ENCODE measurements at places on chromosomes 5 and 9. TPM values are rescaled to one million over a fixed set of nuclear protein-coding genes. Genes with fewer than 3 reads are reported as not detected.

- DNase-seq = no peak
These were observed 20.4 kb upstream of the PAPPA start for GRCh38 chr9:116133163-116133562.

Gene NUDT2
- total RNA-seq = 18.7 TPM

DNA sequence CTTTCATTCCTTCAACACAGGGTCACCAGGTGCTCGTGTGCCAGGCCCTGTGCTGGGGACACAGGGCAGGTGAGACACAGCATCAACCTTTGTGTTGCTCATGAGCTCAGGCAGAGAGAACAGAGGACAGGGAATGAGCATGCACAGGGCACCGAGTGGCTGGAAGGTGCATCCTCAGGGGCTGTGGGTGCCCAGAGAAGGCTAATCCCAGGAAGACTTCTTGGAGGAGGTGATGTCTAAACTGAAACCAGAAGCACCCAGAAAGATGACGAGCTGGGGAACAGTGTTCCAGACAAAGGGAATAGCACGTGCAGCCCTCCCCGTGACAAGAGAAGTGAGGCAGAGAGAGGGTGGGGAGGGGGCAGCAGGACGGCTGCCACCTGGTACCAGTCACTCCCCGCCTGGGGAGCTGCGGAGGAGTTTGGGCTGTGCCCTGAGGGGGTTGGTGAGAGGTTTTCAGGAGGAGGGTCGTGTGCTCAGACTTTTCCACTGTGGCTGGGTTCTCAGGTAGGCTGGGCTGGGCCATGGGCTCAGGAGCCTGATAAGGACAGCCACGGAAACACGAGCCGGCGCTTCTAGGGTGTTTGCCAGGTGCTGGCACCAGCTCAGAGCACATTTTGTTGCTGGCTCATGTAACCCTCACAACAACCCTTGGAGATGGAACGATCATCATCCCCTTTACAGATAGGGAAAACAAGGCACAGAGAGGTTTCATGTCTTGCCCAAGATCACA is 46.0 kb downstream of the HMCN2 start:
- DNase-seq = no peak

DNA sequence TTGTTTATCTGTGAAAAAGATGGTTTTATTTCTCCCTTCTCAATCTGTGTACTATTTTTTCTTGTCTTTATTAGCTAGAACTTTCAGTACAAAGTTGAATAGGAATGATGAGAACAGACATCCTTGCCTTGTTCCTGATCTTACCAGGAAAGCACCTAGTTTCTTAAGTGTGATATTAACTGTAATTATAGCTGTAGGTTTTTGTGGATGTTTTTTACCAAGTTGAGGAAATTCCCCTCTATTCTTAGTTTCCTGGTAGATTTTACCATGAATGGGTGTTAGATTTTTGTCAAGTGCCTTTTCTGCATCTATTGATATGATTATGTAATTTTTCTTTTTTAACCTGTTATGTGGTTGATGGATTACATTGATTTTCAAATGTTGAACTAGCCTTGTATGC is 68.7 kb downstream of the KCNN2 start:
- no peak for DNase-seq

- DNase-seq = no peak
These were observed 396.1 kb upstream of the MPDZ start for GRCh38 chr9:13675638-13676000.

DNA sequence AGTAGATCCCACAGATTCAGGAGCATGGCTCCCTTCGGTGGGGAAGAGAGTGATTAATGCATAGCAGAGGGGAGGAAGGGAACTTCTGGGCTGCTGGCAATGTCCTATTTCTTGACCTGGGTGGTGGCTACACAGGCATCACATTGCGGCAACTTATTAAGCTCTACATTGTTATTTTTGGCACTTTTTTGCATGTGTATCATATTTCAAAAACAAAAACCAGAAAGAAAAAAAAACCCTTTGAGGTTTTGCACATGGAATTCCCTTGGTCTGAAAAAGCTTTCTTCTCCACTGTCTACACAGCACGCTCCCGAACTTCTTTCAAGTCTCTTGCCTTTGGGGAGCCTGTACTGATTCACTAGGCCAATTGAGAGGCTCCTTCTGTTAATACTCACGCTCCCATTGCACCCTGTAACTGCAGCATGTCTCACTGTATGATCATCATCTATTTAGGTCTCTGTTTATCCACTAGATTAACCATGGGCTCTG is 25.1 kb downstream of the CEMIP2 start:
- no peak for DNase-seq

- no peak for DNase-seq
These were observed 73.2 kb downstream of the ELAVL2 start for GRCh38 chr9:23752859-23753258.

GRCh38 chr9:130201399-130201873 is 29.2 kb downstream of the NCS1 start:
- peak; percentile 66 for DNase-seq

Gene INIP
- total RNA-seq = 29.1 TPM

DNA sequence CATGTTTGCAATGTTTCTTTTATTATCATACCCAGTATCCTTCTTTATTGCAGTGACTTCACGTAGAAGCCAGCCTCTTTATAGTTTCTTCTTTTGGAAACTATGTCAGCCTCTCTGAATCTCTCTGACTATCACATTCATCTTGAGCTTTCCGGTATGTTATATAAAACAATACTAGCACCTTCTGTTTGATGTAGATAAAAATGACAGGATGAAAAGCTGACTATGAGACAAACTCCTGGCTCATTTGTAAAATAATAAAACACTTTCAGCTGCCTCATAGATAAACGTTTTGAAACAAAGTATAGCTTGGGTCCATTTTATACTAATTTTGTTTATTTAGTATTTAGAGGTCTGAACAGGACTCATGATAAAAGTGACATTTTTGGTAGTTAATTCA is 1145.4 kb upstream of the NUDT12 start:
- DNase-seq = no peak

DNA sequence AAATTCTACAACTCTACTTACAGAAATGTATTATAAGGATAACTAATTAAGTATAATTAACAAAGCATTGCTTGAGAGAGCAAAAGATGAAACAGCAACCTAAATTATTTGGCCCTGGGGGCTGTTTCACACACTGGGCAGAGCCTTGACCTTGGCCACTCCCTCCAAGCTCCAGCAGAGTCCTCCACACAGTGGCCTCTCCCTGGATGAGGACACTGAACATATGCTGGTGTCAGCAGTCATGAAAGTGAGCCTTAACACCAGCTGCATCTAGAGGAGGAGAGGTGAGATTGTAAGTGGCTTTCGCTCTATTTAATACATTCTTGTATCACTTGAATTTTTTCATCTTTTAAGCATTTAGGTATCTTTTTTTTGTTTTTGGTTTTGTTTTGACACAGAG is 23.3 kb upstream of the ZDHHC12 start:
- DNase-seq = no peak

Gene AFF4
- 107 TPM for total RNA-seq

DNA sequence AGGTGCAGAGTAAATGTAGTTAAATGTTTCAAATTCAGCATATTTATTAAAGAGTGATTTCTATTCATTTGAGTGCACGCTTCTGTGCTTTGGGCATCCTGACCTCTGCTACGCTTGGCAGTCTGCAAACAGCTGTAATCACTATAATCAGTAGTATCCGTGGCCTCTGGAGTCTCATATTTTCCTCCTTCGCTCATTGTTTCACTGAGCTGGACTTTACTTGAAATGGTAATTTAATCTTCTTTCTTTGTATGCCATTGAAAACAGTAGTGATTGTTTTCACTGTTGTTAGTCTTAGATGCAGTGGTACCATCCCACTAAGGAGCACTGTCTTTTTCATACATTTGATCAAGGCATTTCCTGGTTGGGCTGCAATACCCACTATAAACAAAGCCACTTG is 43.5 kb upstream of the CAVIN4 start:
- DNase-seq = no peak

Gene ACOT12
- not detected for total RNA-seq

Gene ZNF189
- 21.5 TPM for total RNA-seq

DNA sequence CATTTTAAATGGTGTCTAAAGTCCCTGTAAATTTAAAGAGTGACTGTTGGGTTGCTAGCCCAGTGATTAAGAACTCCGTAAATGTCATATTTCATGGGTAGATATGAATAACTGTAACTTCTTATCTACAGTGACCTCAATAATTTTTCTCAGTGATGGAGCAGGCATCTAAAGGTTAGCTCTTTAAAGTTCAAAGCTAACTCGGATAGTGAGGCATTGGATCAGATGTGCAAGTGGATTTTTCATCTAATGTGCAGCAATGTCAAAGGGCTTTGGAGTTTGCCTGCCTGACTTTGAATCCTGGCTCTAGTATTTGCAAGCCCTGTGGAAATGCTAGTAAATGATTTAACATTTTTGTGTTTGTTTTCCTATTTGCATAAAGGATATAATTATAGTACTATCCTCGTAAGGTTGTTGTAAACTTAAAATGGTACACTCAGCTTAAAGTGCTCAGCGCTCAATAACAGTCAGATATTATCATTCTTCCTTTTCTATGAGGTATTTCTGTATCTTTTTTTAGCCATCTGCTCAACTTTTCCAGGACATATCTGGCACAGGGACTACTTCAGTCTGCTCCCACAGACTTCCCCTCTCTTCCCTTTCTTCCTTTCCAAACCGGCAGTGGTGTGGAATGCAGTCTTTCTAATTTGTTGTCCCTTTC is 163.7 kb upstream of the ELL2 start:
- no peak for DNase-seq

DNA sequence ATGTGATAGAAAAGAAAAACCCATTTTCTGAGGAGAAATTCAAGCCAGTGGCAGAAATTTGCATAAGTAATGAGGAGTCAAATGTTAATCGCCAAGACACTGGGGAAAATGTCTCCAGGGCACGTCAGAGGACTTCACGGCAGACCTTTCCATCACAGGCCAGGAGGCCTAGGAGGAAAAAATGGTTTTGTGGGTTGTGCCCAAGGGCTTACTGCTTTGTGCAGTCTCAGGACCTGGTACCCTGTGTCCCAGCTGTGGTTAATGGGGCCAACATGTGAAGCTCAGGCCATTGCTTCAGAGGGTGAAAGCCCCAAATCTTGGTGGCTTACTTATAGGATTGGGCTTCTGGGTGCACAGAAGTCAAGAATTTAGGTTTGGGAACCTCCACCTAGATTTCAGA is 54.8 kb upstream of the ADAMTS2 start:
- no peak for DNase-seq

GRCh38 chr5:181245427-181246275 is 1.9 kb upstream of the RACK1 start:
- no peak for DNase-seq

- no peak for DNase-seq
These were observed 11.8 kb upstream of the NDUFB6 start for GRCh38 chr9:32584784-32585183.

- no peak for DNase-seq
These were observed 14.7 kb upstream of the CDK7 start for GRCh38 chr5:69219939-69220338.
